ENCODE measurements at places on chromosomes 7 and 10.

DNA sequence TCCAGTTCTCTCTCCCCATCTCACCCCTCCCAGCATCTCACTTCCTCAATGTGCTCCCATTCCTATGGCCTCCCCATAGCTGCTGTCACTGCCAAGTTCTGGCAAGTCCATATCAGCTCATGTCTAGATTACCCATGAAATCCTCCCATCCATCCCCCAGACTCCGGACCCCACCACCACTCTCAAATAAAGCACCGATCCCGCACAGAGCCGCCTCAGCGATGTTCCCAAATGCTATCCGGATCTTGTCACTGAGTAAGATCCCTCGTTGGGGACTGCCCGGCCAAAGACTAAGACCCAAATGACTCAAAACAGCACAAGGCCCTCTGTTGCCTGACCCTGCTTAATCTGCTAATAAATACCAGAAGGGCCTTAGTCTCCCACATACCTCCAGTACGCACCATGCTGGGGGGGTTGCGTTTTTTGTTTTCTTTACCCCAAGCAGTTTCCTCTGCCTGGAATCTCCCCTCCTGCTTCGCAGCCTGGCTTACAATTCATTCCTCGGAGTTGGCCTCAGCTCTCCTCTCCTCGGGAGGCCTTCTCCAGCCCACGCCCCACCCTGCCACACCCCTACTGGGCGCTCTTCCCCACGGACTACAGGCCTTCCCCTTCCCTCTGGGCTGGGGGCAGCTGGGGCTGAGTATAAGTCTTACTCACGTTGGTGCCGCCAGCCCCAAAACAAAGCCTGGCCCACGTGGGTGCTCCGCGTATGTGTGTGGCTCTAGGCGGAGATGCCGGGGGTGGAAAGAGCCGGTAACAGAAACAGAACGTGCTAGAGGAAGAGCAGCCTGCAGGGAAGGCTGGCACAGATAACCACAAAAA is 1.8 kb upstream of the DUSP5 start:
- DNase-seq: peak; percentile 17

GRCh38 chr7:30466266-30466665 is 12.3 kb downstream of the NOD1 start:
- no peak for DNase-seq

GRCh38 chr10:63003816-63004453 is 129.2 kb upstream of the NRBF2 start:
- no peak for DNase-seq

DNA sequence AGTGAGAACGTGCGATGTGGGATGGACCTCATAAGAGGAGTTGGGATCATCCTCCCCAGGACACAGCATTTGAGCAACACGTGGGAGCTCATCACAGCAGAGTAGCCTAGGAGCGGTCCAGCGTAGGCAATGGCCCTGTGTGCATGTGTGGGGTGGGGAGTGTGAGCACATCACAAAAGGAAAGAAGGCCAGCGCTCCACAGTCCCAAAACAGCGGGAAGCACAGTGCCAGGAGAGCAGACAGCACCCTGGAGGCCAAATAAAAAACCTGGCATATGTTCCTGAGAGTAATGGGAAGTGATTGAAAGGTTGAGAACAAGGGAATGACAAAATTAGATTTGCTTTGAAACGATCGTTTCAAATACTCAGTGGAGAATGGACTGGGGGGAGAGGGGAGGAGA is 226.0 kb downstream of the C7orf25 start:
- DNase-seq: no peak

DNA sequence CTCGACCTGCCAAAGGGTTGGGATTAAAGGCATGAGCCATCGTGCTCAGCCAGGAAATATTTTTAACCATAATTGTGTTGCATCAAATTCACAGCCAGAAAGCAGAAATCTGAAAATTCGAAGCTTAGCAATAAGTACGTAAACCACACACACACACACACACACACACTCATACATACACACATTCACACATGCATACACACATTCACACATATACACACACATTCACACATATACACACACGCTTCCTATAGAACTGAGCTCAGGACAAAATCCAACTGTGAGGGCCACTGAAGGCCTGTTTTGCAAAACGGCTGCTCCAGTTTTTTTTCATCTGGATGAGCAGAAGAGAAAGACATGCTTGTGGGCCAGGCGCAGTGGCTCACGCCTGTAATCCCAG is 25.0 kb upstream of the GTF2I start:
- no peak for DNase-seq

DNA sequence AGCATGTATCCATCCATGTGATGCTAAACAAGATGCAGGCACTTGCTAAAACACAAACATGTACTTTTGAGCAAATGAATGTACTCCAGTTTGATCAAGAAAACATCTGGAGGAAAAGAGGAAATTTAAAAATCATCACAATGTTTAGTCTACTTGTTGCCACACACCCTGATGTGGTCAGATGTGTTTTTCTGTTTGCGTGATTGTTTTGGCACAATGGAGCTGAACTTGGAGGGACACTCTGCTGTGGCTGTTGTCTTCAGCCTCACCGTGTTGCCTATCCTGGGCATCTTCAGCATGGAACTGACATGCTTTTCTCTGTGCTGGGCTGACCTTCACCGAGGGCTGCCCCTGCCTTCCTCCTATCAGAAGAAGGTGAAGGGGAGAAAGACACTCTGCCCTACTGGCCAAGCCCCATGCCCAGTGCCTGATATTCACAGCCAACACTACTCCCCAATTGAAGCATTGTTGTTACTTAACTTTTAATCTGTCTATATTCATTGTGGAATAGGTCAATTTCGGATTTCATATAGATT is 268.3 kb upstream of the IGFBP3 start:
- no peak for DNase-seq

DNA sequence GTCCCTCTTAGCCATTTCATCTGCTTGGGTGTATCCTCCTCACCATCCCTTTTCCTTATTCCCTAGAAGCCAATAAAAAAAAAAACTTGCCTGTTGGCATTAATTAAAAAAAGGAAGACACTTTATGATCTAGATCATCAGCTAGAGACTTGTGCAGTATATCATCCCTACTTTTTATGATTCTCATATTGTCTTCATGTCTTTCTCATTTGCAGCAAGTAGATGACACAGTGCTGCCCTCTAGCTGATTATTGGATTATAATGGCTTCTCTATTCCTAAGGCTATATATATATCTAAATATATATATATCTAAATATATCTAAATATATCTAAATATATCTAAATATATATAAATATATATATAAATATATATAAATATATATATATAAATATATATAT is 272.4 kb upstream of the LRGUK start:
- no peak for DNase-seq

DNA sequence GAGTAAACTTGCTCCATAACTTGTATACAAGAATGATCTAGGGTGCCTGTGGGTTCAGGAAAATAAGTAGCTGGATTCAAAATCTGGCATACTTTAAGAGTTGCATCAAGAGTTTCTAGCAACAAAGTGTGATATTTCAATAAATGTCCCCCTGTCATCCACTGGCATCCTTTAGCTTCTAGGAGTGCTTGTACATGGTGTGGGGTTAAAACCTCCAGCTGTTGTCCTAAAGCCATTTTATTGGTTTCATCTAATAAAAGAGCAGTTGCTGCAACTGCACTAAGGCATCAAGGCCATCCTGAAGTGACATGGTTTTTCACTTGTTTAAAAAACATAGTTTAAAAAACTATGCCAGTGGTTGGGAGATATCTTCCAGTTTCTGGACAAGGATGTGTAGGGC is 148.4 kb downstream of the INHBA start:
- no peak for DNase-seq

DNA sequence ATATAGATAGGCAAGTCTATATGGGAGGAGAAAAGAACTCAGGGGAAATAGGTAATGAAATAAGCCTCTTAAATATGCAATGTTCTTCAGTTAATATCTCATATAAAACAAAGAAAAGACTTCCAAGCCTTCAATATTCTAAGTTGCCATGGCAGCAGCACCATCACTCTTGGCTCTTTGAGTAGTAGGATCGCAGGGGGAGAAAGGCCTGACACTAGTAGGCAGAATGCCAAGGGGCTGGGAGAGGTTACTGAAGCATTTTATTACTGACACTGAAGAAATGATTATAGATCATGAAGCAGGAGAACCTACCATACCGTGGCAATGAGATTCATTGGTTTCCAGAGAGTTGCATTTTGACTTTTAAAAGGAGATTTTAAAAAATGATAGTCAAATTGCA is 193.9 kb downstream of the NXPH1 start:
- no peak for DNase-seq

- no peak for DNase-seq
These were observed 220.3 kb upstream of the STK17A start for GRCh38 chr7:43362652-43363034.

GRCh38 chr7:23295401-23295697 is 3.8 kb upstream of the MALSU1 start:
- no peak for DNase-seq

DNA sequence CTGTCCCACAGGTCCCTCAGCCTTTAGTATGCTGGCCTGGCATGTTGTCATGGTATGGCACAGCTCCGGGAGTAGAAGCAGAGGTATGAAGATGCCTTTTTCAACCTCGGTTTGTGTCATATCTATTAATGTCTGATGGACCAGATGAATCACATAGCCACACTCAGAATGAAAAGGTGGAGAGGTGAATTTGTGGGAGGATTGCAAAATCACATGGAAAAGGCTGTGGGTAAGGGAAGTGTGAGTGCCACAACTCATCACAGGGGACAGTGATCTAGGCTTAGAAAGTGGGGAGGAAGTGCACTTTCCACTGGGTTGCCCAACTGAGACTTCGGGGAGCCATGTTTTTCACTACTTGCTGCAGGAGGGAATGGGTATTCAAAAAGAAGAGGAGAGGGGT is 190.7 kb downstream of the WDR11 start:
- no peak for DNase-seq

- no peak for DNase-seq
These were observed 10.9 kb downstream of the MACC1 start for GRCh38 chr7:20206104-20206896.

DNA sequence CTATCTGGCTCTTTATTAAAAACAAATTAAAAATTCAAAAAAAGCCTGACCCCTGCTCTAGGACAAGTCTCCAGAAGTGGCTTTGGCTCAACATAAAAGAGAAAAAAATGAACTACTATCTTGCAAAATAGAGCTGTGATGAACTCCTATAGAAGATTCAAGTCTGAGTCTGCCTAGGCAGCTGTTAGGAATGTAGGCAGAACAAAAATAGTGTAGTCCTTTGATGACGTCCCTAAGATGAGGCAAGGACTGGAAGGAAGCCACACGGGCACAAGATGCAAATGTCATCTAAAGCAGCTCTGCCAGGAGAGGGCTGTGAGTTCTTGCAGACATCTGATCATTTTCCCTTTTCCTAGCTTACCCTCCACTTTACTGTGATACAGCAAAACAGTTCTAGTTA is 20.5 kb downstream of the ASNS start:
- DNase-seq: no peak

- DNase-seq: no peak
These were observed 654.6 kb downstream of the TNS3 start for GRCh38 chr7:46927131-46927810.

DNA sequence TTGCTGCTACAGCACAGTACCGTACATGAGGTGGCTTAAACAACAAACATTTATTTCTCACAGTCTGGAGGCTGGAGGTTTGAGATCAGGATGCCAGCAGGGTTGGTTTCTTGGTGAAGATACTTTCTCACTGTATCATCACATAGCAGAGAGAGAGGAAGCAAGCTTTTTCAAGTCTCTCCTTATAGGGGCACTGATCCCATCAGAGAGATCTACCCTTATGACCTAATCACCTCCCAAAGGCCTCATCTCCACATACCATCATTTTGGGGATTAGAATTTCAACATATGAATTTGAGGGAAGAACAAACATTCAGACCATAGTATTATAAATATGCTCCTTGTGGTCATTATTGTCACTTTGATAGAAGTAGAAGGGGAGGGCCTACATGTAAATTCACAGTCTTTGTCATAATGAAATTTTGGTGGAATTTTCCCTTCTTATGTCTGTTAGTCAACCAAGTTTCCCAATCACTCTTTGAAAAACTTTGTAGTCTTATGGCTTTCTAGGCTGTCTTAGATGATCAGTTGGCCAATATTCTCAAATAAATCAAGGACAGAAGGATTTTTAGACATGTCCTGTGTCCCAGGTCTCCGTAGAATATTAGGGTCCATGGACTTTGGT is 606.2 kb downstream of the LRMDA start:
- no peak for DNase-seq

DNA sequence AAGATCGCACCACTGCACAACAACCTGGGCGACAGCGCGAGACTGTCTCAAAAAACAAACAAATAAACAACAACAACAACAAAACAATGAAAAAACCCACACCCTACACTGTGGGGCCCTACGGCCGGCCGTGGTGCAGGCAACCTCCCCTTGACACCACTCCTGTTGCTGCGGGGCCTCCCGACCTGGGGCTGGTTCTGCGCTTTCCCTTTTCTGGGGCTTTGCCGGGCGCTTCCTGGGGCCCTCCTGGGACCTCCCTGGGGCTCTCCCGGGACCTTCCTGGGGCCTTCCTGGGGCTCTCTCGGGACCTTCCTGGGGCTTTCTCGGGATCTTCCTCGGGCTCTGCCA is 46.6 kb downstream of the INSIG1 start:
- DNase-seq: no peak

- no peak for DNase-seq
These were observed 28.3 kb downstream of the PARP12 start for GRCh38 chr7:140034421-140034820.

- DNase-seq: no peak
These were observed 50.8 kb upstream of the SLC29A3 start for GRCh38 chr10:71268247-71268691.

- DNase-seq: no peak
These were observed 21.1 kb downstream of the PLAU start for GRCh38 chr10:73931767-73932619.

GRCh38 chr10:133279326-133280226 is 2.9 kb upstream of the ADAM8 start:
- no peak for DNase-seq

DNA sequence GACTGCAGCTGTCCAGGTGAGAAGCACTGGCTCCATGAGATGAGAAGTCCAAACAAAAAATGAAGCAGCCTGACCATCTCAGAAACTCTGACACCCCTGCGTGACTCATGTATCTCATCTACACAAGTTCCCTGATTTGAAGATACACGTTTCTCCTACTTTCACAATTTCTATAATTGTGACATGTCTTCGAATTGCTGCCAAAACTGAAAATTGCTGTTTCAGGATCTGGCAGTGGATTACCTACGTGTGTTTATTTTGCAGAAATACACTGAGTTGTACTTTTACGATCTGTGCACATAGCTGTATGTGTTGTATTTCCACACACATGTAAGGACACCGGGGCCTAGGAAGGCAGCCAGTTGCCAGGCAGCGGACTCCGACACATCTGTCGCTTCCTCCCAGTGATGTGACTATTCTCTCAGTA is 53.2 kb downstream of the LARP4B start:
- DNase-seq: no peak

DNA sequence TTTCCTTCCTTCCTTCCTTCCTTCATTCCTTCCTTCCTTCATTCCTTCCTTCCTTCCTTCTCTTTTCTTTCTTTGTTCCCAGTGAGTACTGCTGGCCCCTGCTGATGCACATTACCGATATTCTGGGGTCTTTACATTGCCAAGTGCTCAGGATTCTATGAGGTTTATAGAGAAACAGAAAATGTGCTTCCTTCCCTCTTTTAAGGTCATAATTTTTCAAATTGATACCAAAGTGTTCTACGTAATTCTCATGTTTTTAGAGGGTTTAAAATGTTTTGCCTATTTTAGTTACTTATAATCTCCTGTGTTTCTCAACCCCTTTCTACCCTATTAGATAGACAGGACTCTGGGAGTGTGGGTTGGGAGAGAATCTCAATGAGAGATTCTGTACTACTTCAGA is 291.2 kb downstream of the HDAC9 start:
- DNase-seq: no peak

GRCh38 chr10:67242528-67242927 is 316.7 kb downstream of the LRRTM3 start:
- DNase-seq: no peak

GRCh38 chr10:22229802-22230157 is 12.0 kb upstream of the EBLN1 start:
- no peak for DNase-seq
